Activated CD4-positive, alpha-beta T cell treated with anti-CD3 and anti-CD28 coated beads, Interleukin-10, Interleukin-2, amounts not matched to agents 100 ng/mL and 50 ng/mL, durations not matched to agents 16 hours and 8 hours (primary cell): ENCODE measurements at places on chromosomes 11 and 22.

DNA sequence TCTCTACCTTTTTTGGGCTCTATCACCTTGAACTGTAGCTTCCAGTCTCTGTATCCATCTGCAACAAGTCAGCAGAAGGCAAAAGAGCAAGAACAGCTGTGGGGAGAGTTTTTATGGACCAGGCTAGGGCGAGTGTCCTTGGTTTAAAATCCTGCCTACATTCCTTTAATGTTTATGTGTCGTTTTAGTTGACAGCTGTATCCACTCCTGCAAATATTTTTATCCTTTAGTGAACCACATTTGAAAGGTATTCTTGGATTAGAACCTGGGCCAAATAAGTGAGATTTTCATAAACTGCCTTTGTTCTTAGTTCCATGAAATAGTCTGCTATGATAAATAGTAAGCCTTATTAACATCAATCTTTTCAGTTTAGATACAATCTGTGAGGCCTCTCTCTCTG, 712.2 kb downstream of the ETS1 start:
- DNase-seq: no peak

GRCh38 chr11:123373754-123374621, 56.1 kb upstream of the GRAMD1B start:
- DNase-seq: peak; percentile 44

DNA sequence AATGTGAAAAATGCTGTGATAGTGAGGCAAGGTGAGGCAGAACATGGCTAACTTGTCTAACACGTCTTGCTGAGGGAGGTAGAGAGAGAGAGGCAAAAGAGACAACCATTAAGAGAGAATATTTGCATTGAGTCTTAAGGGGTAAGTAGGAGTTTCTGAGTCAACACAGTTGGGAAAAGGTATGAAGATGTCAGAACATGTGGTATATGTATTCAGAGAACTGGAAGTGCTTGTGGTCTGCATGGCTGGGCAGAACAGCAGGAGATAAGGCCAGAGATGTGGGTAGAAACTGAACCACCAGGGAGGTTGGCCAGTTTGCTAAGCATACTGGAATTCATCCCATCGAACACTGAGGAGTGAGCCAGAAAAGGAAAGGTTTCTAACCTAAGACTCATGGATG, 25.0 kb upstream of the SLC5A1 start:
- no peak for DNase-seq

DNA sequence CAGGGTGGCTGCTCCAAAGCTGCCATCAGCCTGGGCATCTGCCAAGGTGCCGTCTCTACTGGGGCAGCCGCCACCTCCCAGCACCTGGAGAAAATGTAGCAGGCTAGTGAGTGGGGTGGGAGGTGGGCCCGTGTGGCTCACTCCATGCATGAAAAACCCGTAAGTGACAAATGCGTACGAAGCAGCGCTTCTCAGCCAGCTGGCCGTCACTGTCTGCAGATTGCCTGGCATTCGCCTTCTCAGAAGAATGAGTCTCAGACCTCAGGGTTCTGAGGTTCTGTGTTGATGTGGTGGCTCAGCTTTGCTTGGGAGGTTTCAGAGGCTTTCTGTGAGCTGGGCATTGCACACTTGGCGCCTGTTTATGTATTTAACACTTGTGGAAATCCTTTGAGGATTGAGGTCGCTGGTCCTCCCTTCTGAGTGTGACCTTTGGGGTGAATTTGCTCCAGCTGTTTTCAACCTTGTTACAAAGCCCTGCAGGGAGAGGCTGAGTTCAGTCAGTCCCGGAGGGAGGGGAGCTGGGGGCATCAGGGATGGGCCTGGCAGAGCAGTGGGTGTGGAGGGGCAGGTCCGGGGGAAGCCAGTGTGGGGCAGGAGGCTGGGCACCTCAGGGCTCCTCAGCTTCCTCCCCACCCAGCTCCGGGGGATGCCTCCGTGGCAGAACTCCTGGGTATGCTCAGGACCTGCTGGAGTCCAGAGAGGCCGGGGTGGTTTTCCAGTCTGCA, 977.0 kb downstream of the TBC1D22A start:
- no peak for DNase-seq

GRCh38 chr11:72135891-72136683, 562 bp downstream of the FOLR3 start:
- DNase-seq: no peak

DNA sequence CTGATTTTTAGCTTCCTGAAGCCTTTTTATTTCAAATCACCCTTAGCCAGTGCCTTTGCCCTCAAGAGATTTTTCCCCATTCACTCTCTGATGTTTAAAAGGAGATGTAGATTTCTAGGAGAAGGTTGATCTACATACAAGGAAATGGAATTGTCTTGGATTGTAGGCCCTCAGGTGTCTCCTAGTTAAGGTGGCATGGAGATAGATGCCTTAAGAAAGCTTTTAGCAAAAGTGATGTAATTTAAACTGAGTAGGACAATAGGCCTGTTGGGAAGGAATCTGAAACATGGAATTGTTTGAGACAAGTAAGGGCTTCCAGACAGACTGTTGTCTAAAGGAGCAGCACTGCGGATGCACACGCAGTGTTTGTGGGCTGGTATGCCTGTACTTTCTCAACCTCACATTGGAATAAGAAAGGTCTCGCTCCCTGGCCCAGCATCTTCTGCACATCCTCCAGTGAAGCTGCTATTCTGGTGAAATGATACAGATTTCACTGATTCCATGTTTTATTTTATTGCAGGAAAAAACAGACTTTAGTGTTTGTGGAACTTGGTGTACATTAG, 69.8 kb upstream of the SLC25A18 start:
- DNase-seq: no peak

- peak; percentile 65 for DNase-seq
These were observed 2.9 kb downstream of the KLHL35 start for GRCh38 chr11:75429902-75430713.

DNA sequence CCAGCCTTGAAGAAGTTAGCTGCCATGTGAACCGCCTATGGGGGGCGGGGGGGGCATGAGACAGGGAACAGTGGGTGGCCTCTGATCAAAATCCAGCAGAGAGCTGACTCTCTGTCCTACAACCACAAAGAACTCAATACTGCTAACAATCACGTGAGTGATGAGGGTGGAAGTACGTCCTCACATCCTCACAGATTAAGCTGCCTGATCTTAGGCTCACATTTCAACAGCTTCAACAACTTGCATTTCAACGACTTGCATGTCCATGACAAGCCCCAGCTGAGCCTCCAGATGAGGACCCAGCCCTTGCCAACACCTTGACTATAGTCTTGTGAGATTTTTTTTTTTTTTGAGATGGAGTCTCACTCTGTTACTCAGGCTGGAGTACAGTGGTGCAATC, 51.6 kb downstream of the CLMP start:
- DNase-seq: no peak

DNA sequence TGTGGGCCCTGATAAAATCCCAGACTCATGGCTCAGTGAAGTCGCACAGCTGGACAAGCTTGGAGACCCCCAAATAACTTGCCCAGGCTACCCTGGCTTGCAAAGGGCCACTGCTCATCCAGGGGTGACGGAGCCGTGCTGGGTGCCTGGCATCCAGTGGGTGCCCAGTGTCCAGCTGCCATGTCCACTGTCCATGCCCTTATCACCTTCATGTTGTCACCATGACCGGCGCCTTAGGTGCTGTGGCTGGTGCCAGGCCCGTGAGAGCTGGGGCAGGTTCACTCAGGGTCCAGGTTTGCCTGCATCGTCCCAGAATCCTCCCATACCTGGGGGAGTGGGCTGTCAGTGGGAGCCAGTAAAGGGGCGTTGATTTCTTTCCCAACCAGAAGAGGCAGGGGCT, 57.4 kb downstream of the LRP5 start:
- no peak for DNase-seq

GRCh38 chr11:65539744-65540289, 14.9 kb downstream of the SCYL1 start:
- no peak for DNase-seq

DNA sequence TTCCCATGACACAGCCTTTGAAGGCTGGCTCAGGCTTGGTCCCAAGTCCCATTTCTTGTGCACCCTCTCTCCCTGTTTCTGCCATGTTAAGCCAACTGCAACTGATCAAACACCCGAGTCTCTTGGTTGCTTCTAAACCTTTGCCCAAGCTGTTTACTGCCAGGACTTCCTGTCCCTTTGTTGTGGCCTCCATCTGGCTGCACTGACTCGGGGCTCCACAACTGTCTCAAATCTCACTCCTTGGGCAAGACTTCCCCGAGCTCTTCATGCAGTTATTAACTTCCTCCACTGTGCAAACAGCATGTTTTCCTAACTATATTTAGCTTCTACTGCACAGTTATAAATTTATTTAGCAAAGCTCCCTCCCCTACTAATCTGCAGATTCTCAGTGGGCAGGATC, 4.3 kb downstream of the VPREB1 start:
- peak; percentile 43 for DNase-seq

DNA sequence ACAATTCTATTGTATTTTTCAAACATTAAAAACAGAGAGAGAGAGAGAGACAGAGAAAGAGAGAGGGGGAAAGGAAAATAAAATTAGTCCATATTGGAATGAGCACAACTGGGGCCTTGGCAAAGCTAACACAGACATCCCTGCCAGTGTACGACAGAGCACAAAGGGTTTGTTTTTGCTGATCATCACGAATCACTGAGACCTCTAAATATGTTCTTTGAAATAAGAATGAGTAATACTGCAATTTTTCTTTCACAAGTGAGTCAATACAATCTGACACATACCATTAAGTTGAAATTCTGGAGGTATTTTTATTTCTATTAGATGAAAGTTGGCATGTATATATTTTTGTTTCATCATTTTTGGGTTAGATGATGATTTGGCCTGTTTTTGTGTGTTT, 27.0 kb upstream of the LRRC4C start:
- no peak for DNase-seq

DNA sequence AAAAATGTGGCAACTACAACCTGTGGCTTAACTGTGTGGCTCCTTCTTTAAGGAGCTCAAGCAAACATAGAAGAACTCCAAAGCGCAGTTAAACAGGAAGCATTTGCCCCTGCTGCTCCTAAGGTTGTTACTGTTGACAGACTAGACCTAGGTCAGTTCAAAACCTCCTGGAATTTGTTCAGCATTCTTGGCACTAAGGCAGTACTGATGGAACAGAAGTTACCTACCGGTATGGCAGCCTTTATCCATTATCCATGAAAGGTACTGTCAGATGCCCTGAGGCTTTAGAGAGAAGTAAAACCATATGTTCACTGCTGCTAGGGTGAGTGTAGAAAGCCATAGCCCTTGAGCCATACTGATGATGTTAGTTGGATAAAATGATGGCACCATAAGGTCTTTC, 916.5 kb upstream of the FAT3 start:
- no peak for DNase-seq

GRCh38 chr22:18012531-18012930, 11.8 kb downstream of the MICAL3 start:
- DNase-seq: no peak

DNA sequence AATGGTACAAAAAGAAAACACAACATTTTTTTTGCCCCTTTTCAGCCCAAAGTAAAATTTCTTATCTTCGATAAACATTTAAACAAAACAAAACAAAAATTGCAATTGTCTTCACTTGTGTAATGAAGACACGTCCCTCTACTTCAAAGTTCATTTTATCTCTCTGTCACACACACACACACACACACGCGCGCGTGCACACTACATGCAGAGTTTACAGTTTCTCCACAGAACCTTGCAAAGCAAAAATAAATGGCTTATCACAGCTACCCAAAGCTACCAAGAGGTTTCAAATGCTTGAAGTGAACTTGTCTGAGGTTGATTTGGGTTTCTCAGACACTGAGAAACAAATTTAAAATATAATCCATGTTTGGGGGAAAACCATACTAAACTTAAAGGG, 72.3 kb downstream of the ETS1 start:
- DNase-seq: peak; percentile 13

- no peak for DNase-seq
These were observed 8.1 kb upstream of the RNF185 start for GRCh38 chr22:31151872-31152271.

DNA sequence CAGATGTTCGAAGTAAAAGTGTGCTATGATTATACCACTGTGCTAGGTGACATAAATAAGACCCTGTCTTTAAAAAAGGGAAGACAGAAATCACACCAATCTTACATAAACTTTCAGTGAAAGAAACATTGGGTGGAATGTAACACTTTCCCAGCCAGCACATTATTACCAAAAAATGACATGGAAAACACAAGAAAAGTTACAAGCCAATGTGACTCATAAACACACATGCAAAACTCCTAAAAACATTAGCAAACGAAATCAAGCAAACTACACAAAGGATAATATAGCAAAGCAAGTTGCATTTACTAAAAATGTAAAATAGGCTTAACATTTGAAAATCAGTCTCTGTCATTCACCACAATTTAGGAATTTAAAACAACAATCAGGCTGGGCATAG, 47.0 kb downstream of the SBF2 start:
- no peak for DNase-seq

DNA sequence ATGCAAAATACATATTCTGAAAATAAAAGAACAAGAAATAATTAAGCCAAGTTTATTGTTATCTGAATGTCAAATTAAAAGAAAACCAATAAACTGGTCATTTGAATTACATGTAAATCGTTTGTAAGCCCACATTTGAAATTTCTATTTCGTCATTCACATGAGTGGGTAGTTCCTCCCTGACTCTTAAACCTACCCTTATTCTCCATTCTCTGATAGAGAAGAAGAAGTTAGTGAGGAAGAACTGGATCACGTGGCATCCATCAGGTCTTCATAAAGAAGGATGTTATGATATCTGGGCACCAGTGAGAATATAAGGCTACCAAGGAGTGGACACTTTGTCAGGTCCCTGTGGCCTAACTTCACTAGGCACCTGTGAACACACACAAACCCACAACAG, 328.1 kb downstream of the OPCML start:
- no peak for DNase-seq

DNA sequence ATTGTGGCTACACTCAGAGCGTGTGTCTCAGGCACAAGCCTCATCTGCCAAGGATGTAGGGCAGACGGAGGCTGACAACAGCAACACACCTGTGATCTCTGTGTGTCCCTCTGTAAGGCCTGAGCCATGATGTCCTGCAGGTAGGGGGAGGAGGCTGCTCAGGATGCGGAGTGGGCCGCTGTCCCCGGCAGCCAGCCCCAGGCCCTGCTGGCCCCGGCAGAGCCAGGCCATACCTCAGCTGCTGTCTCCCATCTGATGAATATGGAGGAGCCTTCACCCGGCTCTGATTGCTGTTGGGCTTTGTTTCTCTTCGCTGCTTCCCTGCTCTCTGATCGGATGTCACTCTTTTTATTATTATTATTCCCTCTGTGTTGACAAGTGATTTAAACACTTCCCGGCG, 83.6 kb upstream of the NCAM1 start:
- DNase-seq: no peak
